8988T (cell line): ENCODE measurements at places on chromosomes 6 and 20.

GRCh38 chr20:36642136-36642535 is 3.9 kb downstream of the SLA2 start:
- no peak for DNase-seq

DNA sequence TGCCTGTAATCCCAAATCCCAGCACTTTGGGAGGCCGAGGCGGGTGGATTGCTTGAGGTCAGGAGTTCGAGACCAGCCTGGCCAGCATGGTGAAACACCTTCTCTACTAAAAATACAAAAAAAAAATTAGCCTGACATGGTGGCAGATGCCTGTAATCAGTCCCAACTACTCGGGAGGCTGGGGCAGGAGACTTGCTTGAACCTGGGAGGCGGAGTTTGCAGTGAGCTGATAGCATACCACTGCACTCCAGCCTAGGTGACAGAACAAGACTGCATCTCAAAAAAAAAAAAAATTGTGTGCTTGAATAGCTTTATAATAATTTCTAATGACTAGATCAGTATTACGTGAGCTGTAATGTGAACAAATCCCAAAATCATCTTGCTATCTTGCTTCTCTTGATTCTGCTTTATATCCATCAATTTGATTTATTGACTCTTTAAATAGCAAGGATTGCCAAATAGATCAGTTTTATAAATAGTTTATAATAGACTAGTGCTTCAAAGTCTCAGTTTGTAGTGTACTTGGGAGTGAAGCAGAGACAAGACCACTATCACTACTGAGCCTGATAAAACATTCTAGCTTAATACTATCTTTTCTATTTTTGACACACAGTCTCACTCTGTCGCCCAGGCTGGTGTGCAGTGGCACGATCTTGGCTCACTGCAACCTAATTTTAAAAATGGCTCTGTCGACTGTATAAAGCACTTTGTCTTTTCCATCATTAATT is 7.1 kb downstream of the AMD1 start:
- no peak for DNase-seq

GRCh38 chr6:47964969-47965368 is 146.0 kb downstream of the PTCHD4 start:
- DNase-seq, result no peak

DNA sequence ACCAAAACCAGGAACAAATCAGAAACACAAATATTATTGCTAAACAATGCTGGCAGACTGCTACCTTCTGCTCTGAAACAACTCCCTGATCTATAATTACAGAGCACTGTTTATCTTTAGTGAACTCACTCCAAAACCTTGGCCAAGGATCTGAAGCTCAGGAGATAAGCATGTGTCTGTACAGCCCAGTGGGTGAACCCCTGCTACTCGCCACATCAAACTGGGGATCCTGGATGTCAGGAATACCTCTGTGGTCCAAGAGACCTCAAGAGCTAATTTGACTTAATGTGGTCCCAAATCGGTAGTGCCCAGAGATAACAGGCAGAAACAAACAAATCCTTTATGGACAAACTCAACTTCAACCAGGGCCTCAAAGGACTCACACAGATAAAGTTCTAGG is 381.8 kb downstream of the KIF16B start:
- DNase-seq, result no peak

DNA sequence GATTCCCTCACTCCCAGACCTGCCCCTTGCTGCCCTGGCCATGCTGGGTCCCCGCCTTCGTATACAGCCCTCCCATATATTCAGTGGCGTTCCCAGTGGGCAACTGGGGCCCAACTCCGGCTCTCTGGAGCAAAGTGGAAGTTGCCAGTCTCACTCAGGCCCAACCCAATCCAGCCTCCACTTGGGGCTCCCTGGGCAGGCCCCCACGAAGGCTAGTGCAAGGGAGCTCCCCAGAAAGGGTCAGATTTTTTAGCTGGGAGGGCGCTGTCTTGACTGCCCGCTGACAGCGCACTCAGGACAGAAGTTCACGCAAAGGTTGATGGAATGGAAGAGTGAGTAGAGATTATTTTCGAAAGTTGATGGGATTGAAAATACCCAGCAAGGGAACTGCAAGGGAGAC is 5.9 kb downstream of the TP53TG5 start:
- DNase-seq, result no peak

GRCh38 chr6:26029857-26030653 is 57.2 kb upstream of the HFE start:
- DNase-seq, result no peak
